ENCODE measurements at places on chromosomes 5 and 9. TPM values are rescaled to one million over a fixed set of nuclear protein-coding genes. Genes with fewer than 3 reads are reported as not detected.

ACER2 gene
- total RNA-seq: 2.1 TPM

- peak overlapping the region; percentile 66 for H3K4me3 ChIP-seq
- peaks cover 64% of the 10 kb centered on the region for H3K4me1 ChIP-seq
- H3K27me3 ChIP-seq: no peaks in the 10 kb centered on the region
- H3K27ac ChIP-seq: peak overlapping the region; percentile 93
- H3K36me3 ChIP-seq: peaks cover 20% of the 10 kb centered on the region
- no peak for DNase-seq
These were observed 2.6 kb downstream of the CEMIP2 start for GRCh38 chr9:71765693-71766092.

GRCh38 chr5:135045488-135045887 lies 11.5 kb upstream of the PITX1 start:
- H3K4me1 ChIP-seq: no peaks in the 10 kb centered on the region
- no peaks in the 10 kb centered on the region for H3K36me3 ChIP-seq
- H3K27me3 ChIP-seq: peaks cover 69% of the 10 kb centered on the region
- DNase-seq: no peak
- no peak overlapping the region for H3K4me3 ChIP-seq
- no peak overlapping the region for H3K27ac ChIP-seq

GRCh38 chr9:87973730-87974292 lies 522 bp downstream of the CDK20 start:
- peaks cover 5% of the 10 kb centered on the region for H3K27me3 ChIP-seq
- H3K4me3 ChIP-seq: peak overlapping the region; percentile 87
- H3K36me3 ChIP-seq: no peaks in the 10 kb centered on the region
- H3K27ac ChIP-seq: peak overlapping the region; percentile 33

DNA sequence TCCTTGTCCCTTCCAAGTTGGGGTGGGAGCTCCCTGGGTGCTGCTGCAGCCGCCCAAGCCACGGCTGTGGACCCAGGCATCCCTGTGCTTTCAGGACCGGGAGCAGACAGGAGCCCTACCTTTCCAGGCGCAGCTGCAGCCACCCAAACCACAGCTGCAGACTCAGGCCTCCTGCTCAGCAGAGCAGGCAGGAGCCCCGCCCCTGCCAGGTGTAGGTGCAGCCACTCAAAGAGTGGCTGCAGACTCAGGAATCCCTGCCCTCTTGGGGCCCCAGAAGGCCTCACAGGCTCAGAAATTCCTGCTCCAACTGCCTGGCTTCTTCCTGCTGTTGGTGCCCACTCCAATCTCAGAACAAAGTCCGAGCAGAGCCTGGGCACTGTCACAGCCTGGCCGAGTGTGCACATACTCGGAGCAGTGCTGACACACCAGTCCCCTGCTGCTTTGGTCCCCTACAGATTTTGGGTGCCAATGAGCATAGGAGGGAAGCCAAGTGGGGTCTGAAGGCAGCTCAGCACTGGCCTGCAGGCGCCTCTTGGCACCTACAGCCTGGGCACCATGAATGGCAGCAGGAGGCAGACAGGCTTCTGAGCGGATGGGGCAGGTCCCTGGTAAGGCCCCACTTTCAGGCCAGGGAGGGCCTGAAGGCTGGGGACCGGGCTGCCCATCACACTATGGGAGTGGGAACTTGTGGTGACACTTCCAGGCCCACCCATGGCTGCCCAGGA lies 6.0 kb upstream of the TESK1 start:
- H3K27ac ChIP-seq: no peak overlapping the region
- H3K36me3 ChIP-seq: peaks cover 4% of the 10 kb centered on the region
- DNase-seq: no peak
- no peak overlapping the region for H3K4me3 ChIP-seq
- peaks cover 15% of the 10 kb centered on the region for H3K4me1 ChIP-seq
- no peaks in the 10 kb centered on the region for H3K27me3 ChIP-seq

- H3K4me1 ChIP-seq: no peaks in the 10 kb centered on the region
- no peak overlapping the region for H3K27ac ChIP-seq
- no peaks in the 10 kb centered on the region for H3K27me3 ChIP-seq
These were observed 574.8 kb downstream of the PSAT1 start for GRCh38 chr9:78871452-78872331.

- H3K27ac ChIP-seq: no peak overlapping the region
- H3K27me3 ChIP-seq: no peaks in the 10 kb centered on the region
- no peaks in the 10 kb centered on the region for H3K36me3 ChIP-seq
- DNase-seq: no peak
These were observed 471.7 kb upstream of the RORB start for GRCh38 chr9:74025402-74025925.

GRCh38 chr5:14441641-14442040 lies 140.0 kb upstream of the OTULINL start:
- peaks cover 2% of the 10 kb centered on the region for H3K36me3 ChIP-seq
- DNase-seq: no peak
- no peak overlapping the region for H3K27ac ChIP-seq
- H3K27me3 ChIP-seq: peaks cover 23% of the 10 kb centered on the region

- no peak overlapping the region for H3K4me3 ChIP-seq
- no peaks in the 10 kb centered on the region for H3K36me3 ChIP-seq
- DNase-seq: no peak
- H3K4me1 ChIP-seq: peaks cover 9% of the 10 kb centered on the region
- H3K27ac ChIP-seq: no peak overlapping the region
- peaks cover 41% of the 10 kb centered on the region for H3K27me3 ChIP-seq
These were observed 59.1 kb downstream of the GALNT12 start for GRCh38 chr9:98866435-98867102.

DNA sequence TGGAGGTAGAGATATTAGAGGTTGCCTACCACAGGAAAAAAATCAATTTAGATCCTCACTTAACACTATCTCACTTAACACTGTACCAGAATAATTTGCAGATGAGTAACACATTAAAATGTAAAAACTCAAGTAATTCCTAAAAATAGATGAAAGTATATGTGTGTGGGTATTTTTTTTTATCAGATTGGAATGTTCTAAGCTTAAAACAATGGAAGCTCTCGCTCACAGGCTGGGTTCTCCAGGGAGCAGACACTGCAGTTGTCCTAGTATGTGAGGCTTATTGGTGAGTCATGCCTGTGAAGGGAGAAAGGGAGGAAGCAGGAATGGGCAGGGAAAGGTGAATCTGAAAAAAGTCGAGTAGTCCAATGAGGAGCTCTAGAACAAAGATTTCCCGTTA lies 181.3 kb upstream of the ZNF608 start:
- no peak overlapping the region for H3K27ac ChIP-seq
- H3K27me3 ChIP-seq: no peaks in the 10 kb centered on the region
- no peak for DNase-seq

DNA sequence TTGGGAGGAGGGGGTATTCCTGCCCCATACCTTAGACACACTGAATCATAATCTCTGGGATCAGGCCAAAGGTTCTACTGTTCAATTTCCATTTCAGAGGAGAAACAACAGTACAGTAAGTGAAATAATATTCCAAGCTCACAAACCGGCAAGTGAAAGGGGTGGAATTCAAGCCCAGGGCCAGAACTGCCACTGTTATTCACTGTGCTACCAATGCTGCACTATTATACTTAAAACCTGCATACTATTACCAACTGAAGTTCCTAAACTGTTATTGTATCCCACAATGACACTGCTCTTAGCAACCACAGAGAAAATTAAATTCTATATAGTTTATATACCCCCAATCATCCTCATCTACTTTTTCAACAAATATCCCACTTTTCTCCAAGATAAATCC lies 24.6 kb downstream of the SSBP2 start:
- H3K27ac ChIP-seq: no peak overlapping the region
- H3K36me3 ChIP-seq: no peaks in the 10 kb centered on the region
- H3K4me3 ChIP-seq: no peak overlapping the region

DNA sequence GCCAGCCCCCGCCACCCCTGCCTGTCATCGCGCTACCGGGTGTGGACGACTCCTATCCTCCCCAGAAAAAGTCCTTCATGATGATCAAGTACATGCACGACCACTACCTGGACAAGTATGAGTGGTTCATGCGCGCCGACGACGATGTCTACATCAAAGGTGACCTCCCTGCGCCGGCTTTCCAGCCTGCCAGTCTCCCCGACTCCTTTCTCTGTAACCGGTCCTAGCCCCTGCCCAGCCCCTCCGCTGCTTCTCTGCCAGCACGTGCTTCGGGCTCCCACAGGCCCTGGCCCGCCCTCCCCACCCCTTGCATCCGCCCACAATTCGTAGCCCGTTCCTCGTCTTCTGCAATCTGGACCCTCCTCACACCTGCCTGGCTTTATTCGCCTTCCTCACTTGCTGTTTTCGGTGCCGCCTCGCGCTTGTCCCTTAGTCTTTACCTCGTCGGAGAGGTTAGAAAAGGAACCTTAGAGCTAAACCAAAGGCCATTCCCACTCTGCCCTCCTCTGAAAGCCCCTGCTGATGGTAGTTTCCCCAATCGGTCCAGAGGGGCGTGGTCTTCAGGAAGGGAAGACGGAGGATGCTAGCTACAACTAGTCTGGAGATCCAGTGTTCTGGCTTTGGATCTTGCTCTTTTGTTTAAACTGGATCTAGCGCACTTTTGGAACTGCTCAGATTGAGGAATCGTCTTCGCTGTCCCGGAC lies 1.4 kb downstream of the CHSY3 start:
- H3K27me3 ChIP-seq: peaks cover 44% of the 10 kb centered on the region
- peaks cover 14% of the 10 kb centered on the region for H3K4me1 ChIP-seq
- H3K36me3 ChIP-seq: peaks cover 3% of the 10 kb centered on the region
- H3K27ac ChIP-seq: no peak overlapping the region
- DNase-seq: no peak
- peak overlapping the region; percentile 9 for H3K4me3 ChIP-seq

- no peaks in the 10 kb centered on the region for H3K27me3 ChIP-seq
- peaks cover 3% of the 10 kb centered on the region for H3K36me3 ChIP-seq
- peaks cover 4% of the 10 kb centered on the region for H3K4me1 ChIP-seq
- no peak overlapping the region for H3K4me3 ChIP-seq
- H3K27ac ChIP-seq: no peak overlapping the region
- DNase-seq: no peak
These were observed 49.9 kb downstream of the LRRTM2 start for GRCh38 chr5:138824924-138825863.

DNA sequence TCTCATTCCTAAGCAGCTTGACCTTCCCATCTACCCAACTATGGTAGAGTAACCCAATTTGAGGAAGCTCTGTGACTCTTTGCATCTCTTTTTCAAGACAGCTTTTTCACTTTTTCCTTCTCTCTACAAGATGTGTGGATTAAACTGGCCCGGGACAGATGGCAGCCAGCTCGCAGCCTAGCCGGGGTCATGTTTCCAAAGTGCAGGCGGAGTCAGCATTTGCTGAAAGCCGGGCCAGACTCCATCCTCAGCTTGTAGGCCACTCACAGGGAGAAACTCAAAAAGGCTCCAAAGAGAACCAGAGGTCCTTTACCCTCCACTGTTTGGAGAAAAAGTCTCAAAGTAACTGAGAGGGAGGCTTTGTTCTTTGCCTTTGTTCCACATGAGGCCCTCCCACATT lies 286.8 kb upstream of the PANK3 start:
- H3K4me1 ChIP-seq: no peaks in the 10 kb centered on the region
- no peak overlapping the region for H3K4me3 ChIP-seq
- no peaks in the 10 kb centered on the region for H3K27me3 ChIP-seq
- H3K27ac ChIP-seq: no peak overlapping the region

CSF2 gene
- total RNA-seq: 164 TPM

DNA sequence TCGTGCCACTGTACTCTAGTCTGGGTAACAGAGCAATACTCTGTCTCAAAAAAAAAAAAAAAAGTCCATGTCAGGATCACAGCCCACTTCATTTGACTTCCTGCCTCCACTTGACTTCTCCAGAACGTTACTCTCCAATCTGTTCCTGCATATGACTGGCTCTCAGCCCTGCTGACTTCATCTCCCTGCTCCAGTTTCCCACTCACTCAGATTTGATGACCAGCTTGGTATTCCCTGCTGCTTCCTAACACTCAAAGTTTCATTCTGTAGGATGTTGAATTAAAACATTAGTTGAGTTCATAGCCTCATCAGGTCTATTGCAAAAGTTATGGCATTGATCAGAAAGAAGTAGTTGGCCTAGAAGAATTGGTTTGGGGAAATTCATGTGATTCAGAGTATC lies 52.3 kb downstream of the UGCG start:
- no peak overlapping the region for H3K4me3 ChIP-seq
- no peaks in the 10 kb centered on the region for H3K36me3 ChIP-seq
- peaks cover 16% of the 10 kb centered on the region for H3K4me1 ChIP-seq
- peaks cover 4% of the 10 kb centered on the region for H3K27me3 ChIP-seq

DNA sequence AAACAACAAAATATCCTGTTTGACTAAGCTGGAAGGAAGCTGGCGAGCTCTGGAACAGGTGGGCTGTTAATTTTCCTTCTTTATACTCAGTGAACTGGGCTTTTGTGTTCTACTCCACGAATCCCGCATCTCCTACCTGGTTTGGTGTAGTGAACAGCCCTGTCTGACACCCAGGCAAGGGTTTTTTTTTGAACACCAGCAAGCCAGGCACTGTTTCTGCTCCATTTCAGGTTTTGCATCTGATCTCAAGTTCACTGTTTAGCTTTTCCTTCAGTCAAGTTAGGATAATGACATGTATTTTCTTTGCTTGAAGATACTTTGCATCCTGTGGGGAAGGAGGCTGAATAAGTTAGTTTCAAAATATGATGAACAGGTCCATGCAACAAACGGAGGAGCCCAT lies 204.5 kb downstream of the SEMA6A start:
- no peaks in the 10 kb centered on the region for H3K27me3 ChIP-seq
- H3K27ac ChIP-seq: no peak overlapping the region
- no peak overlapping the region for H3K4me3 ChIP-seq
- DNase-seq: no peak
- no peaks in the 10 kb centered on the region for H3K4me1 ChIP-seq

AGXT2 gene
- not detected for total RNA-seq

ANKRD18A gene
- 1.5 TPM for total RNA-seq

- H3K4me1 ChIP-seq: no peaks in the 10 kb centered on the region
- H3K36me3 ChIP-seq: no peaks in the 10 kb centered on the region
- no peak for DNase-seq
- no peak overlapping the region for H3K4me3 ChIP-seq
These were observed 123.9 kb upstream of the PUM3 start for GRCh38 chr9:2967766-2968165.

SLC45A2 gene
- not detected for total RNA-seq

- no peak overlapping the region for H3K4me3 ChIP-seq
- no peaks in the 10 kb centered on the region for H3K4me1 ChIP-seq
- H3K27me3 ChIP-seq: peaks cover 2% of the 10 kb centered on the region
These were observed 51.0 kb downstream of the KIF4B start for GRCh38 chr5:155064580-155064979.

DNA sequence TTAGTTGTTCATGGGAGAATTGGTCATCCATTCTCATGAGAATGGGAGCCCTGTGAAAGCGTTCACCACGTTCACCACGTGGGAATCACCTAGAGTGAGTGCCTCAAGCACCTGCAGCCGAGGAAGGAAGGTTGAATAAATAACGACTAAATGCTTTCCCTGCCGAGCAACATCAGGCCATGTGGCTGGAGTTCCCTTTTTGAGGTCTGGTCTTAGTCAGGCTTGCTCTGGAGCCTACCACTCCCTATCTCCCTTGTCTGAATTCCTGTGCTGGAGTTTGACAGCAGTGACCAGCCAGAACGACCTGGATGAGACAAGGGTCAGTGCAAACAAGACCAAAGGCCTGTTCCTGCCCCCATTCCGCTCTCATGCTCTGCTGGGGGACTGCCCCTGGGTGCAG lies 28.5 kb downstream of the KCNMB1 start:
- peaks cover 9% of the 10 kb centered on the region for H3K27me3 ChIP-seq
- H3K27ac ChIP-seq: no peak overlapping the region
- no peak overlapping the region for H3K4me3 ChIP-seq
- H3K4me1 ChIP-seq: no peaks in the 10 kb centered on the region
- no peak for DNase-seq
- no peaks in the 10 kb centered on the region for H3K36me3 ChIP-seq

- H3K36me3 ChIP-seq: peaks cover 26% of the 10 kb centered on the region
- H3K27ac ChIP-seq: no peak overlapping the region
- no peak overlapping the region for H3K4me3 ChIP-seq
- no peaks in the 10 kb centered on the region for H3K27me3 ChIP-seq
- DNase-seq: no peak
- H3K4me1 ChIP-seq: peaks cover 42% of the 10 kb centered on the region
These were observed 14.3 kb downstream of the JADE2 start for GRCh38 chr5:134539732-134540131.
